RWPE2 (cell line): ENCODE measurements at places on chromosomes 13 and 19.

- no peak for DNase-seq
Measured at GRCh38 chr19:12751635-12752034, at the start of gene BEST2. BEST2 (plus strand) TSS chr19:12751791; CDS start chr19:12752593, 802 bp downstream.

GRCh38 chr13:102692491-102692826, 2.4 kb downstream of the METTL21C start:
- no peak for DNase-seq

GRCh38 chr13:30872276-30872594, 33.8 kb upstream of the MEDAG start:
- DNase-seq, result no peak

DNA sequence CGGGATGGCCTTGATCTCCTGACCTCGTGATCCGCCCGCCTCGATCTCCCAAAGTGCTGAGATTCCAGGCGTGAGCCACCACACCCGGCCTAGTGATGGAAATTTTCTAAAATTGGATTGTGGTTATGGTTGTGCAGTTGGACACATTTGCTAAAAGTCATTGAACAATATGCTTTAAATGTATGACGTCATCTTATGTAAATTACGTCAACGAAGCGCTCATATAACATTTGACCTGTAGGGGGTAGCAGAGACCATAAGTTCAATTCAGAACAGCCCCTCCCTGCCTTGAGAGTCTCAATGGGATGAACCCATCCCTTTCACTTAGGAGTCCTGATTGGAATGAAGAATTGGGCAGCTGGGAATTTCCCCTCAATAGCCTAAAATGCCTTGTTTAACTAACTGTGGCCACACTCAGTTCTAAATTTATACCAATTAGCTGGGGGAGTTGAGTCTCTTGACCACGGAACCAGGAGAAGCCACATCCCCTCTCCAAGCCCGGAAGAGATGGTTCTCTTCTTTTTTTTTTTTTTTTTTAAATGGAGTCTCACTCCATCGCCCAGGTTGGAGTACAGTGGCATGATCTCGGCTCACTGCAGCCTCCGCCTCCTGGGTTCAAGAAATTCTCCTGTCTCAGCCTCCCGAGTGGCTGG, 15.2 kb upstream of the TLE6 start:
- DNase-seq, result no peak

GRCh38 chr19:40410030-40410389, 3.2 kb downstream of the PRX start:
- no peak for DNase-seq

GRCh38 chr19:7552781-7553180, 17.3 kb downstream of the PNPLA6 start:
- DNase-seq, result no peak

DNA sequence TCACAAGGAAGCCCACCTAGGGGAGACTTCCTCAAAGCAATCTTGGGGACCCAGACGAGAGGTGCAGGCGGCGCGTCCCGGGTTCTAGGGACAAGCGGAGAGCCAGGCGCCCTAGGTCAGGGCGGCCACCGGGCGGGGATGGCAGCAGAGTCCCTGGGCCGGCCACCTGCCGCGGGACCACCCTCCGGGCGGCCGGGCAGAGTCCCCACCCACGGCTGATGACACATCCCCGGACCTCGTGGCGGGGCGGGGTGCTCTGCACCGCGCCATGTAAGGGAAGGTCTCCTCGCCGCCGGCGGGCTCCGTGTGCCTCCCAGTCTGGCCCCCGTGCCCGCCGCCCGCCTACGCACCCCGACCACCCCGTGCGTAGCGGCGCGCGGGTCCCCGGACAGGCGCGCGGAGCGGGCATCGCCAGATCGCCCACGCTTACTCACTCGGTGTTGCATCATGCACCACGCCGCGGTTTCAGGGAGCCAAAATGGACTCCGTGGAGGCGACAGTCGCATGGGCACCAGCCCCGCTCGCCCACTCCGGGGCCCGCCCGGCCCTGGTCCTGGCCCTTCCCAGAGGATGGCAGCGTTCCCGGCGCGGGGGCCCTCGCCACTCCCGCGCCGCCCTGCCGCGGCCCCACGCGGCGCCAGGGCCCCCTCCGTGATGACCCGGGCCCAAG, 643 bp downstream of the SLC7A1 start:
- no peak for DNase-seq

DNA sequence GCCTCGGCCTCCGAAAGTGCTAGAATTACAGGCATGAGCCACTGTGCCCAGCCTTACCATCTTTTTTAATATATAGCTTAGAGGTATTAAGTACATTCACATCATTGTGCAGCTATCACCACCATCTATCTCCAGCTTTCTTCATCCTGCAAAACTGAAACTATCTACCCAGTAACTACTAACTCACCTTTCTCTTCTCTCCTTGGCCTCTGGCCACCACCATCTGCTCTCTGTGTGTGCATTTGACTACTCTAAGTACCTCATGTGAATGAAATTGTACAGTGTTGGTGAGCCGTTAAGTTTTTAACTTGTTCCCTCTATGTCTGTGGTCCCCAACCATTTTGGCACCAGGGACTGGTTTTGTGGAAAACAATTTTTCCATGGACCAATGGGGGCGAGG, 56.1 kb downstream of the CDK8 start:
- DNase-seq, result no peak
